ENCODE measurements at places on chromosomes 2 and 18.

DNA sequence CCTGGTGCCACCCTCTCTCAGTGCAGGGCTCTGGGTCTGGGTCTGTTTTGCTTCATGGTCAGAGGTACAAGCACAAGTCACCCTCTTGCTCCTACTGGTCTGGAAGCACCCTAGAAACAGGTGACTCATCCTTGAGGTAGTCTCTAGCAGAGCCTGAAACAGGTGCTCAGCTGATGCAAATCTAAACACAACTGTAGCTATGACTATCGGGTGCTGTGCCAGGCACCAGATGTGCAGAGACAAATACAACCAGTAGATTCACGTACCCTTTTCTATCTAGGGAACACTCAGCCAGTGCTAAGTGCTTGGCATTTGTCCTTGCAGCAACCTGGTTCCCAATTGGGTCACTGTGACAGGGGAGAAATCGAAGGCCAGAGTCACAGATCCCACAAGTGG lies 140.9 kb upstream of the MYCN start:
- no peak for DNase-seq

- DNase-seq, result no peak
These were observed 17.3 kb upstream of the ARHGAP25 start for GRCh38 chr2:68717305-68717661.

DNA sequence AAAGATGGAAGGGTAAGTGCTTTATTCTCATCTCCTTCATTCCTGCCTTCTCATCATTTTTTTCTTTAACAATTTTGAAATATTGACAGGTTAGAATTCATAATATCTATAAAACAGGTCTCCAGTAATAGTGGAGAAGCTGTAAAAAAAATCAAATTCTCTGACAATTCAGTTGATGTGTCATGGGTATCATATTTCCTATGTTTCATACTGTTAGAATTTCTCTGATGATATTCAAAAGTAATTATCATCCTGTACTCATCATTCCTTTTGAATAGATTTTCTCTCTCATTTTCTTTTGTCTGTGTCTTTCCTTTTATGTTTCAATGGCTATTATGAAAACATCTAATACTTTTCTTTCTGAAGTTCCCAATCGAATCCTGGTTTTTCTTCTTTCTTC lies 97.7 kb downstream of the CPS1 start:
- no peak for DNase-seq

DNA sequence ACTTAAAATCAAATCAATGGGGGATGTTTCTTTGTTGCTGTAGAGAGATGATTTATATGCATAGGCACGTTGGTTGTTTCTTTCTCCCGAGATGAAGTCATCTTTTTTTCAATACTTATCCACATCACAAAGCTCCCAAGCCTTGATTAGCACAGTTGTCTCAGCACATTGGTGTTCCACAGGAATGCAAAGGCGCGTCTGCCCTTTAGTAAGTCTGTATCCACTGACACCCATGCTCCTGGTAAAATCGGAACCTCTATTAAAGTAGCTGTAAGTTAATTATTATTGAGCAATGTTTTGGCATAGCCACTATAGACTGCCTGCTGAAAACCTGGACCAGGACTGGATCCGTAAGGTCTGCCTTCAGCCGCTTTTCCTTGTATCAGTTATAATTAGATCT lies 77.6 kb upstream of the RBM44 start:
- no peak for DNase-seq

DNA sequence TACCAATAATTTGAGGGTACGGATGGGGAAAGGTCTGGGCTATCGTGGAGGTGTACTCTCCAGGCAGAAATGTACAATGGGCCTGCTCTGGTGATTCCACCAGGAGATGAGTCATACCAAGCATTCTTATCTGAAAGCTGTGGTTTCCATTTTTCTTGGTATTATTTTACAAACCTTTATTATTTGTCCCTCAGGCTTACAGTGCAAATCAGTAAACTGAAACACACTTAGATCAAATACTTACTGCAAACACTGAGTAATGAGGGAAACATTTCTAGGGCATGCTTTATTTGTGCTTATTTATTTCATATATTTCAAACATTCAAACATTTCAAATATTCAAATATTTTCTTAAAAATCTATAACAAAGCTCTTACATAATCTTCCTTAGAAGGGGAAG lies 319.8 kb downstream of the RND3 start:
- DNase-seq, result no peak

DNA sequence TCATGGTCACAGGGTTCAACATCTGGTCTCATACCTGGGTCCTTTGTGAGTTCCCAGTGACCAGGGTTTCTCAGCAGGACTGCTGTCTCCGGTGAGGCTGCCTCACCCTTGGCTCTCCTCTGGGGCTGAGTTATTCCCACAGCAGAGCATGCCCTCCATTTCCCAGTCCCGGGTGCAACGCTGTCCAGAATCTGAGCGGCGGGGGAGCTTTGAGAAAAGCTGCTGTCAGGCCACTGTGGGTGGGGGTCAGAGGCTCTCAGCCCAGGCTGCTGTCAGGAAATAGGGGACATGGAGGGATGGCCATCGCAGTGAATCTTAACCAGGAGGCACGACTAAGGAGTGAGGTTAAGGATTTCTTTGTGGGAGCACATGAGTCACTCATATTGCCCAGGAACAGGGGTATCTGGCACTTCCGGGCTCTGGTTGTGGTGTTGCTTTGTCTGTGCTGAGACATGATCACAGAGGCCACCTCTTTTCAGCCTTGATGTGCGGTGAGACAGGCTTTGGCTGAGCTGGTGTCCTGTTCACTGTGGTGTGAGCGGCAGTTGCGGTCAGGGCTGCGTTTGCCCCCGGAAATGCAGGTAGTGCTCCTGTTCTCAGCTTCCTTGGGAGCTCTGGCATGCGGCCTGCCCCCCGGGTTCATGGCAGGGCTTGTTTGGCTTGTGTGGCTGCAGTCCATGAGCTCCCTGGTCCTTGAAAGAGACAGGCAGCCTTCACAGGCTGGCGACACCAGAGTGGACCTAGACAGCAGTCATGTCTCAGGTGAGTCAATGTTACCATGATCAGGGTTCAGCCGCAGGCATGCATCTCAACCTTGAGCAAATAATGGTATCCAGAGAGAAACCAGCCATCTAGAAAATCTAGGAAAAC lies 310.7 kb upstream of the MYT1L start:
- no peak for DNase-seq

DNA sequence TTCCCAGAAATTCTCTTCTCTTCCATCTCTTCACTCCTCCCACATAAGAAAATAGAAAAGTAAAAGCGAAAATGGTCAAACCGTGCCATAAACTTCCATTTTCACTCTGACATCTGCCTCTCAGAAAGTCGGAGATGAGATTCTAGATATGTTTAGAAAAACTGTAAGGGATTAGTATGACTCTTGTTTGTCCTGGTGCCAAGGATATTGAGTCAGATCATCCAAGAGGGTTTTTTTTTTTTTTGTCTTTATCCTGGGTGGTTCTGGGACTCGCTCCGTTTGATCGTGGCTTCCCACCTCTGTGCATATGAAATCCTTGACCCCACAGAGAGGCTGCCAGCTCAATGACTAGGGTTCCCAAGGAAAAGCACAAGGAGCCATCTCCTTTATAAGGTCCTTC lies 17.3 kb downstream of the EN1 start:
- no peak for DNase-seq

GRCh38 chr2:152284398-152284797 lies 50.6 kb upstream of the FMNL2 start:
- no peak for DNase-seq

- DNase-seq, result no peak
These were observed 681 bp upstream of the NRP2 start for GRCh38 chr2:205681401-205682238.

GRCh38 chr2:100416935-100417710 lies at the start of gene CHST10:
Gene CHST10 (minus strand): TSS chr2:100417668. CDS start chr2:100406675, 10,993 bp downstream.
- DNase-seq, result peak; percentile 32

GRCh38 chr2:235558572-235558971 lies 64.7 kb downstream of the AGAP1 start:
- DNase-seq, result no peak

DNA sequence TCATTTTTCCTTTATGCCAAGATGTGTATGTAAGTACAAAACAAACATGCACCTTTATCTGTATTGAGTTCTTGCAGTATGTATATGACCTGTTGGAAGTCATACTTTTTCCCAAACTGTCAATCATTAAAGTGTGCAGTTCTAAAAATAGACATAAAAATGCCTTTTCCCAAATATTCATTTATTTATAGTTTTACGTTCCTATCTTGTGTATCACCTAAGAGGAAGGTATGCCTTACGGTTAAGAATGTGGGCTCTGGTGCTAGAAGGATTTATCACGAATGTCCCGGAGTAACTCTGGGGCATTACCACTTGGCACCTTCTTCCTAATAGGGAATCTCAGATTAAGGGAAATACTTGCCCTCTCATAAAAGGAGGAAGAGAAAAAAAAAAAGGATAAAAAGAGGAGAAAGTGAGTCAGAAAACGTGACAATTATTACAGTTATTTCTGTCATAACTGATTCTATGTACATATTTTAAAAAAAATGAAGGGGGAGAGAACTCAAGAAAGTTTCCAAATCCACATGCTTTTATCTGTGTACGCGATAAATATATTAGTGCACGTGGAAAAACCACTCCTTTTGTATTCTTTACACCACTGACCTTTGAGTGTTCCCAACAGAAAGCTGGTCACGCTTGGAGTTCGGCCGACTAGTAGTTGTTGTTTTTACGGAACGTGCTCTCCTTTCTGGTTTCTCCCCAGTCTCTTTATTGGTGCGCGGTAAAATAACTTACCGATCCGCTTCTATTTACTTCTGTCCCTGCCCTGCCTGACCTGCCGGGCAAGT lies 721 bp downstream of the MCEE start:
- no peak for DNase-seq

DNA sequence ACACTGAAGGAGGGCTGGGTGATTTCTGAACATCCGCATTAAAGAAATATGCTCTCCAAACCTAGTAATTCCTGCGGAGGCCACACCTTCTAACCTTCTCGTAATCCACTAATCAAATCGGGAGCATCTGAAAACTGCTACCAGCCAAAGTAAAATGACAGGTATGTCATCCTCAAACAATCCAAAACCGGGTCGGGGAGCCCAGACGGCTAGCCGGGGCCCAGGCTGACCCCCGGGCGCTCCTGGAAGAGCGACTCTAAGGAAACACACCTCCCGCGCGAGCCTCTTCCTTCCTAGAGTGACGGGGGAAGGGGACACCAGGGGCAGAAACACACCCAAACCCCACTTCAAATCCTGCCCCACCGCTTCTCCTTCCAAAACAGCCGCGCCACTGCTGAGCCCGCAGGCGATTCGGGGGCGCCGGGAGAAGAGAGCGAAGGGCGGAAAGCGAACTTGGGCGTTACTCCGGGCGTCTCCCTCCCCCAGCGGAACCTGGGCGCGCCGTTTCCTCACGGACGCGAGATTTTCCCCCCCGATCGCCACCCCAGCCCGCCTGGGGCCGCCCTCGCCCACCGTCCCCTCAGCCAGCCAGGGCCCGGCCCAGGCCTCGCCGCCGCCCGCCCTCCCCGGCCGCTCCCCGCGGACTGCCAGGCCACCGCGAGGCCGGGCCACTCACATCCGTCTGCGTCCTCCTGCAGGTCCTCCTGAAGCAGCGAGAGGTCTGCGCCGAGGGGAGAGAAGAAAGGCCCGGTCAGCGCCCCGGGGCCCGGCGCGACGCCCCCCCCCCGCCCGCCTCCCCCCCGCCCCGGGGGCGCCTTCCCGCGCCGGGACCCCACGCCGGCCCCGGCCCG lies 584 bp downstream of the PPP4R1 start:
- peak; percentile 41 for DNase-seq

DNA sequence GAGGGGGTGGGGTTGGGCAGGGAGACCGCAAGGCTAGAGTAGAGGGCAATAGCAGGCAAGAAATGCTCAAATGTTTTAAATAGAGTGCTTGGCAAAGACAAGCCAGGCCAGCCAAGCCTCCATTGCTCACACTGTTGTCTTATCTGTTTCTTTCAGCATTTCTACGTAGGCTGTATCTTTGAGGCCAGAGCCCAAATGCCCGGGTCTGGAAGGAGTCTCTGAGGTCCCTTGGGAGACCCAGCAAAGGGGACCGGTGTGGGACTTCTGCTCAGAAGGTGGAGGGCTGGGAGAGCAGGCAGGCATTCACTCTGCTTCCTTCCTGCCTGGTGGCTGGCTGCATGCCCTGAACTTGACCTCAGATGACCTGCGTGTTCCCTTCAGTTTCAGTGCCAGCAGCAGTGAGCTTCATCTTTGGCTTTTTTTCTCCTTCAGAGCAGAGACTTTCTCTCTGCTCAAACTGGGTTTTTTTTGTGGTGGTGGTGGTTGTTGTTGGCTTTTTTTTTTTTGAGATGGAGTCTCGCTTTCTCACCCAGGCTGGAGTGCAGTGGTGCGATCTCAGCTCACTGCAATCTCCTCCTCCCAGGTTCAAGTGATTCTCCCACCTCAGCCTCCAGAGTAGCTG lies 13.7 kb upstream of the TET3 start:
- DNase-seq, result peak; percentile 76

GRCh38 chr2:111015283-111015995 lies 105.3 kb upstream of the BCL2L11 start:
- DNase-seq, result no peak

GRCh38 chr2:18804536-18804935 lies 215.2 kb upstream of the NT5C1B start:
- no peak for DNase-seq

GRCh38 chr2:5285872-5286769 lies 406.1 kb upstream of the SOX11 start:
- no peak for DNase-seq

GRCh38 chr2:60411295-60411694 lies 142.2 kb downstream of the BCL11A start:
- no peak for DNase-seq

GRCh38 chr2:218255446-218255845 lies 5.4 kb upstream of the GPBAR1 start:
- DNase-seq, result no peak

GRCh38 chr2:75200140-75201096 lies 1.1 kb upstream of the TACR1 start:
- no peak for DNase-seq

GRCh38 chr2:147917161-147917560 lies 72.3 kb downstream of the ACVR2A start:
- no peak for DNase-seq

DNA sequence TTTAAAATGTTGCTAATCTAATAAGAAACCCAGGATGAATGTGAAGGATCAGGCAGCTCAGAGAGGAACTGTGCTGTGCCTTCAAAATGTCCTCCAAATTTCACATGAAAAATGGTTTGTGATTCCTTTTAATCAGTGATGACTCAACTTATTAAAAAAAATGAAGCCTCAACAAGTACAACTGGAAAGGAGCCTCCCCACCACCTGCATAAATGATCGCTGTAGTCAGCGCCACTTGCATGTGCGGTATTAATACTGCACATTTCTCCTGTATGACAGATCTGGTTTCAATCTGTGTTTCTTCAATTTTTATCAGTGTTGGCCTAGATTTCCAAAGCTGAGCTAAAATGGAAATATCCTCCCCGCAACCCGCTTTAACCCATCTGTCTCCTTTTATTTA lies 115.0 kb upstream of the TMEM200C start:
- no peak for DNase-seq
